Stimulated activated CD4-positive, alpha-beta T cell treated with anti-CD3 and anti-CD28 coated beads, Interleukin-4, amount 100 ng/mL, for 24 hours (primary cell): ENCODE measurements at places on chromosomes 7 and 10.

DNA sequence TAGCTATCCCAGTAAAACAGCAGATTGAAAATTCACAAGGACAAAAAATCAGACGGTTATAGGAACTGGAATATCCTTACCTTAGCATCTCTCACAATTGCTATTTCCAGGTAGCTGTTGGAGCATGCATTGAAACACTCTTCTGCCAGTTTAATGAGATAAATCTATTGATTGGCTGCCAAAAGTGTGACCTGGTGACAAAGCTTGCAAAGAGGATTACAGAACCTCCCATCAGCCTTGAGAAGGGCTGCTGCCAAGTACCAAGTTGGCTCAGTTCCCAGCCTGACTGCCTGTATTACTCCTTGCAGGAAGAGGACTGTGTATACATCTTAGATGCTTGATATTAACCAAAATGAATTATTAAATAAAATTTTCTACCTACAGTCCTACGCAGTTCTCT is 5.1 kb downstream of the PRLHR start:
- DNase-seq, result no peak

DNA sequence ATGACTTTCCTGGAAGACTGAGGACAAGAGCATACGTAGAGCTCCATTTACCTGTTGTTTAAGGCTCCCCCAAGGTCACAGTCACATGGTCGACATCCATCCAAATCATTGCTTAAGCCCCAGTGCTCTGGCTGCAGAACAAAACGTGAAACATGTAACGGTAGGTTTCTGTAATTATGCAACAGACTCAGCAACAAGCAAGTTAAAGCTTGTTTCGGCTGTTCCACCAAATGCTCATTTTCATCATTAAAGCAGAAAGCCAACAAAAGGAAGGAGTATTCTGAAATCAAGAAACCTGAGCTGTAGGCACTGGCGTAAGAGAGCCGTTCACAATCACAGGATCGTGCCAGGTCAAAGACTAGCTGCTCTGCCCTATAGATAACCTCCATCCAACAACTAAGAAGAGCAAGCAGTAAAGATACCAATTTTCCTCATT is 30.0 kb downstream of the LAMB1 start:
- DNase-seq, result no peak

GRCh38 chr10:60828489-60828852 is 50.2 kb downstream of the CDK1 start:
- no peak for DNase-seq

DNA sequence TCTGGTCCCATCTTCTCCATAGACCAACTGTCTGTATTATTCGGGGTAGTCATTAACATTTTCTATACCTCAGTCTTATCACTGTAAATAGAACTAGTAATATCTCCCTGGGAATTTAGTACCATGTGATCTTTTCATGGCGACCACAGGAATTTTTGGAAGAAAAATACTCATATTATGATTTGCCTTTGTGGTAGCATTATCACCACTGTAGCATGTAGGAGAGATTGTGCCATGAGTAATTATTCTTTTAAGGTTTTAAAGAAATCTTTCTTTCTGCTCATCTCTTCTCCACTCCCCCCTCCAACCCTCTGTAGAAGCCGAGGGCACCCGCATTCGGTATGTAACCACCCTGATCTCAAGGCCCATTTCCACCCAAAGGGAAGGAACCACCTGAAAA is 25.0 kb downstream of the ZNF365 start:
- DNase-seq, result no peak

GRCh38 chr10:132585732-132586722 is 48.4 kb downstream of the INPP5A start:
- no peak for DNase-seq

DNA sequence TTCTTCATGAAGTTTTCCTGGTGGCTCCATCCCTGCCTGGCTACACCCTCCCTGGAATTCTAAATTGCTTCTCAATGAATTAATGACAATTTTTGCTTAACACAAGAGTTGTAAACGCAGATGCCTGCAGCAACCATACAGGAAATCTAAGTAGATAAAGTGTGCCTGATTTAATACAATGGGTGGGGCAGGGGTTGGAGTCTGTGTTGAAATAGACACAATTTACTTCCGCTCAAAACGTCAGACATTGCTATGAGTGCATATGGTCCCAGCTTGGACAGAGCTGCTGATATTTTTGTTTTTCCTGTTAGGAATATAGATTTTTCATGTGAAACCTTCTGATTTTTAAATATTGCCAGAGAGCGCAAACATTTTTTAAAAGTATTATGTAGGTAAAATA is 1235.0 kb upstream of the SORCS1 start:
- DNase-seq, result no peak

- no peak for DNase-seq
Observed at GRCh38 chr10:120328647-120329046, 128.4 kb upstream of the PLPP4 start.

- no peak for DNase-seq
Observed at GRCh38 chr10:33950206-33950605, 615.7 kb upstream of the NRP1 start.

DNA sequence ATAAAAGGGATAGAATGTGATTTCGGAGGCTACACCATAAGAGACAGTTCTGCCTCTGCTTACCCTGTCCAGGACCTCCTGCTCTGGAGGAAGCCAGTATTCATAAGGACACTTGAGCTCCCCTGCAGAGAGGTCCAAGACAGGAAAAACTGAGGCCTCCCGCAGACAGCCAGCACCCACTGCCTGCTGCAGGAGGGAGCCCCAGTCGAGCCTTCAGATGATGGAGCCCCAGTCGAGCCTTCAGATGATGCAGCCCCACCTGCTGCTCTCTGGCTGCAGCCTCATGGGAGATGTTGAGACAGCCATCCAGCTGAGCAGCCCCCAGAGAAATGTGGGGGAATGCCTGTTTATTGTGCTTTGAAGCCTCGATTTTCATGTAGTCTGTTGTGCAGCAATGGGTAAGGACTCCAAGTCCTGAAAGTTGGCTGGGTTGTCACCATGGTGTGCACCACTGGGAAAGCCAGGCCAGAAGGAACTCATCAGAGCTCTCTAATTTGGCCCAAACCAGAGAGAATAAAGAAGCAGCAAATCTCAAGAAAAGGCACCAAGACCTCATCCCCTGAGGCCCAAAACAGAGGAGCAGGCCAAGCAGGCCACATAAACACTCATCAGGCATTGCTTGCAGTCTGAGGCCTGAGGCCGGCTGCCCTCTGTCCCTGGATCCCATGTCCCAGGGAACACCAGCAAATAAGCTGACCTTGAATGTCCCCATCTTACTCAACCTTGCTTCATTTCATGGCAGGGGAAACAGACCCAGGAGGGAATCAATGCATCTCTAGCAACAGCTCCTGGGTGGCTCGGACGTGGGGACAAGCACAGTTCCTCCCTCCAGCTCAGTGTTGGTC is 30.9 kb downstream of the CALML5 start:
- no peak for DNase-seq

DNA sequence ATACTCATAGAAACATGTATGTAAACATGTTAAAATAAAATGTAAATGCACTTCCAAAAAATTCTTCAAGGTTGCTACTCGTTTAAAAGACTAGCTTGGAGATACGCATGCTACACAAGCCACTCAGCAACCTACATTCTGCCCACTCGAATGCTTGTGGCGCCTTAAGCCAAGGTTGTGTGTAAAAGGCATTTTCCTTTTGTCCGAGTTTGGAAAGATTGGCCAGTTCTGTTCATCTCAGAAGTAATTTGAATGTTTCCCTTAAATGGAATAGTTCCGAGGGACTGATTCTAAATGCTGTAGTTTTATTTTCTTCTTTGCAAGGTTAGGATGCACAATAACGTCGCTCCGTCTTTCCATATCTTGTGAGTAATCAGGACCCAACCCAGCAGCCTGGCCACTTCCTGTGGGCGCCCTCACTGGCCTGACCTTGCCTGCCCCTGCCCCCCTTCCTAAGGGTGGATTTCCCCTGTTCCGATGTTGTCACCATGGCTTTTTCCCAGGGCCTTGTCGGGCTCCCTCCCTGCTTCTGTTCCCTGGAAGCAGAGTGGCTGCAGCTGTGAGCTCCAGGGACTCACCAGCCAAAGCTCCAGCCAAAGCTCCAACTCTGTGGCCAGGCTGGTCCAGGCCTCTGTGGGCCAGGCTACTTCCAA is 70.6 kb downstream of the PTPRE start:
- DNase-seq, result no peak

GRCh38 chr10:123600177-123600576 is 66.0 kb upstream of the GPR26 start:
- DNase-seq, result no peak

DNA sequence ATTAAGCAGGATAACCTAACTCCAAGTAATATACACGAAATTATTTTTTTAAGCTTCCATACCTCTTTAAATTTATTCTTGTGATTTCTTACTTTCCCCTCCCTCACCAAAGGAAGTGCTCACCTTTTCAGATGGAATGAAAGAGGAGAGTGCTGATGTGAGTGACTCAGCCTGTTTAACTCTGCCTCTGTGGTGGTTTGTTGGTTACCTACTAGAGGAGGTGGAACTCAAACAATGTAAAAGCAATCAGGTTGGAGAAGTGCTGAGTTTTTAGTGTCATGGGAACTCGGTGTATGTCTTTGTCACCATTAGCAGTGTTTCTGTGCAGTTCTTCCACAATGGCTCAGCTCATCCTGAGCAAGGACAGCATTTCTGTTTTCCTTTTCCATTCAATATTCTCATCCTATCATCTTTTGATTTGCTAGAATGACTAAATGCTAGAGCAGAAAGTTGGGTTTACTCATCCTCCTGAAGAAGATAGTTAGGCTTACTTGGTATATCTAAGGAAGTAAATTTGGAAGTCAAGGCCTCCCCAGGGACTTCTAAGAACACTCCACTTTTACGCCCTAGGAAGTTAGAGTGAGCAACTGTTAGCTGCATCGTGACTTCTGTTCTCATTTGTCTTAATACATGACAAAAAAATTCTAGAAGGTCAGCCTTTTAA is 6.0 kb downstream of the ADD3 start:
- DNase-seq, result peak; percentile 40

- DNase-seq, result no peak
Observed at GRCh38 chr10:4017336-4017735, 232.3 kb upstream of the KLF6 start.

DNA sequence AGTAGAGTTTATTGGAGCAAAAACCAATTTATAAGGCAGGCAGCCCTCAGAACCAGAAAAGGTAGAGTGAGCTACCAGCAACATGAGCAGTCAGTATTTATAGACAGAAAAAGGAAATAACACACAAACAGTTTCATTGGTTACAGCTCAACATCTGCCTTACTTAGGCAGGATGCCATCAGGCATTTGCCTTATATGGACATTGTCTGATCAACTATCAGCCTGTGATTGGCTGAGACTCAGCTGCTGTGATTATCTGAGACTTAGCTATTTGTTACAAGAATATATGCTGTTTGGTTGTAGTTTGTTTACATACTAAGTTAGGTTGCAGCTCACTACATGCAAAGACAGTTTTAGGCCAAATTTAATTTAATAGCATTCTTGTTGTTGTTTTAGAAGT is 60.4 kb upstream of the CDK1 start:
- DNase-seq, result no peak

- no peak for DNase-seq
Observed at GRCh38 chr7:22481726-22482125, 18.3 kb downstream of the STEAP1B start.

DNA sequence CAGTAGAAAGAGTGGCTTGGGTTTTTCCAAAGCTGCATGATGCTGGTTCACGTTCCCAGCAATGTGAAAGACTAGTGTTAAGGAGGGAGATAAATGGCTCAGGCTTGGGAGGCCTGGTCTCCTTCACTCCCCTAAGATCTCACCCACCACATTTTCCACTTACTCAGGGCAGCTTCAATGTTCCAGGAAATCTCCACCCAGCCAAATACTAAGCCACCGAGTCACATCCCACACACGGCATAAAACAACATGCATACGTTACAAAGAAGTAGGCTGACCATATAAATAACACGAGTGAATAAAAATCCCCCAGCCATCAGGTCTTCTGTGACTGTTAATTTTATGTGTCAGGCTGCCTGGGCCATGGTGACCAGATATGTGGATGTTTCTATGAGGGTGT is 303.5 kb downstream of the SFMBT2 start:
- DNase-seq, result no peak

- no peak for DNase-seq
Observed at GRCh38 chr7:37920305-37920848, at the start of gene EPDR1. Gene EPDR1, plus strand, starts transcription at chr7:37920640. Its CDS starts 300 bp downstream, at chr7:37920940.
